ENCODE measurements at places on chromosomes 7 and 10.

GRCh38 chr10:91339729-91340128 lies 70.4 kb upstream of the HECTD2 start:
- DNase-seq, result no peak

GRCh38 chr7:4683043-4683883 lies 1.2 kb downstream of the FOXK1 start:
- peak; percentile 31 for DNase-seq

DNA sequence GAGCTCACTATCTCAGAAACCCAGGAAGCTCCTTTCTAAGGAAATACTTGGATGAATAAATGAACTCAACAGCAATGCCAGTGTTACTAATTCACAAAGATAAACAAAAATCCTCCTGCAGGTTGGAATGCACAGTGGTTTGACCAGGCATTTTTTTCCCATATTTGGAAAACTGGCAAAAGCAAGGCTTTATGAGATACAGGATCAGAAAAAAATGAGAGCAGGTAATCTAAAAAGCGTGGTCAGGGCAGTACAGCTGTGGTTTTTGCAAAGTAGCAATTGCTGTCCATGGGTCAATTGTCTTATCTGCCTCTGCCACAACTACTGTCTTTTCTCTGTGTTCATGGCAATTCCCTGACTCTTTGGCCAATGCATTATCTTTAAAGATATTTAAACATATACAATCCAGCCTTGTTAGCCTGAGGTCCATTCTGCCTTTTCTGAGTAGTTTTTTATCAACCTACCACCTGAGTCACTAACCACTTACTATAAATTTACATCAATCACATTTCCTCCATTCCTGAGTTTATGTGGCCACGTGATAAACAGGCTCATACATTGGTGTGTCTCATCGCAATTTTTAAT lies 564.5 kb upstream of the IGFBP3 start:
- no peak for DNase-seq

- peak; percentile 54 for DNase-seq
These were observed 155.7 kb downstream of the JAZF1 start for GRCh38 chr7:28024786-28025334.

DNA sequence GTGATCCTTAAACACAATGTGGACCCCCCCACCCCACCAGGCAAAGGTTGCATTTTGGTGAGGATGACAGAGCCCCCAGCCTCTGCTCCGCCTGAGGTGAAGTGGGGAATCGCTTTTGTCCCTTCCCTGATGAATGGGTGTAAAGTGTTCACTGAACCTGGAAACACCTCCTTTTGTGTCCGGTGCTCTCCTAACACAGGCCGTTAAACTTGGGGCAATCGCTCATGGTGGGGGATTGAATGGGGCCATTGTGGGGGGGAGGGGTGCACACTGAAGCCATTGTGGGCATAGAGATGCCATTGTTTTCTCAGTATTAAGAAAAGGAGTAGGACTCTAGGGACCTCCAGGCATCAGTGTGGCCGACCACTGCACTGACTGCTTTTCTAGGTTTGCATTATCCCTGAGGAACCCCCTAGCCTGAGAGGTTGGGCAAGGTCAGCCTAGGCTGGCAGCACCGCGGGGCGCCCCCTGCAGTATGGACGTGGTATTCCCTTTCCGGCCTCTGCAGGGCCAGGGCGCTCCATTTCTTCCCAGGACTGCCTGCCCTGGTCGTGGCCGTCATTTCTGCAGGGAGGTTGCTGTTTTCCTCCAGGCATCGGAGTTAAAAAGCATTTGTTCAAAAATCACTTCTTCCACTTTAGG lies 158.3 kb downstream of the TCF7L2 start:
- peak; percentile 15 for DNase-seq

DNA sequence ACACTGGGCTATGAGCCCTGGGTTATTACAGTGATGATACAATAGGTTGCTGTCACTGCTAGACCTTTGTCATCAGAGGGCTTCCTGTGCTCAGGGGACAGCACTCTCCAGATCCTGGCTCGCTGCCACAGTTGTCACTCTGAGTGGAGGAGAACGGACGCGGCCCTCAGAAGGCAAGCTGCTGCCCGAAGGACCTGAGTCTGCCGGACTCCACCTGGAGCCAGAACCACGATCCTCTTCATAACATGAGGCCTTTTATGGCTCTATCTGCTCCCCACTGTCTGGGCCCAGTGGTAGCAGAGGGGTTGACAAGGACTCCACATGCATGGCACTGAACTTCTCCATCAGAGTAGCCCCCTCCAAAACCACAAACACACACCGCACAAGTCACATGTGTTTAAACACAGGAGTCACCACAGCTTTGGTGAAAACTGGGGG lies 94.7 kb upstream of the EFCAB10 start:
- peak; percentile 35 for DNase-seq

DNA sequence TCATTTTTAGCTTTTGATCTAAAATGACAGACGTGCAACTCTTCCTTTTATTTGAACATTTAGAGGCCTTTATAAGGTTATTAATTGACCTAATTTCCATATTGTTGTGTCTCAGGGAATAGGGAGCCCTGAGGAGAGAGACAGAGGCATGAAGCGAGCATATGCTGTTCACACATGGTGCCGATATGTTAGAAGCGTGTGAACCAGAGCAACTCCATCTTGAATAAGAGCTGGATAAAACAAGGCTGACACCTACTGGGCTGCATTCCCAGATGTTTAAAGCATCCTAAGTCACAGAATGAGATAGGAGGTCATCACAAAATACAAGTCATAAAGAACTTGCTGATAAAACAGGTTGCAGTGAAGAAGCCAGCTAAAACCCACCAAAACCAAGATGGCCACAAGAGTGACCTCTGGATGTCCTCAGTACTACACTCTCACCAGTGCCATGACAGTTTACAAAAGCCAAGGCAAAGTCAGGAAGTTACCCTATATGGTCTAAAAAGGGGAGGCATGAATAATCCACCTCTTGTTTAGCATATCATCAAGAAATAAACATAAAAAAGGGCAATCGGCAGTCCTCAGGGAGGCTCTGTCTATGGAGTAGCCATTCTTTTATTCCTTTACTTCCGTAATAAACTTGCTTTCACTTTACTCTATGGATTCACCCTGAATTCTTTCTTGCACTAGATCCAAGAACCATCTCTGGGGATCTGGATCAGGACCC lies 80.1 kb downstream of the SEC61G start:
- DNase-seq, result no peak

- no peak for DNase-seq
These were observed 90.1 kb upstream of the CYP26C1 start for GRCh38 chr10:92970301-92971070.

DNA sequence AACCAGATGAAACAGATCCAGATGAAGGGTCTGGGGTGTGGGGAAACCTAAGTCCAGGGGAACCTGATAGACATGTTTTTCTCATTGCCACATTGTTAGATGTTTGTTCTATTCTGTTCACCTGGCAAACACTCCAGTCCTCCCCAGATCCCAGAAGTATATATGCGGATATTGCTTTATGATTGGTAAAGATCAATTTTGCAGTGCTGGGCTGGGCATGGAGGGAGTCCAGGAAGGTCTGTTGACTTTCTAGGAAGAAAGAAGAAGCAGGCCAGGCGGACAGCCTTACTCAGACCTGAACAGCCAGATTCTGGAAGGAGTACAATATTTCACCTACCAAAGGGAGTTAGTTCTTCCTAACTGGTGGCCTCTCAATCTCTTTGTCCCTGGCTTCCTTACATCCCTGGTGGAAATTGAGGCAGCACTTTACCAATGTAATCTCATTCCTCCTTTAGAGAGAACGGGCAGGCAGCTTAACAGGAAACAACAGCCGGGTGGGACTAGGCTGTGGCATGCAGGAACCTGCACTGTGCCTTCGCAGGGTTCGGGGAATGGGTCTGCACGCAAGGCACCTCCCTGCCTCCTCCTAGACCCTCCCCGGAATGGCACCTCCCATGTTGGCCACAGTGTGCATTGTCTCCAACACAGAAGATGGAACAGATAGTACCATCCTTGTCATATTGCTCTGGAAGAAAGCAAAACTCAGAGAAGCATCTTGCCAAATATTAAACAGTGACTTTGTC lies 930 bp downstream of the GIMAP6 start:
- DNase-seq, result peak; percentile 3

- DNase-seq, result peak; percentile 84
These were observed 24.8 kb upstream of the SLIT1 start for GRCh38 chr10:97210543-97210960.

DNA sequence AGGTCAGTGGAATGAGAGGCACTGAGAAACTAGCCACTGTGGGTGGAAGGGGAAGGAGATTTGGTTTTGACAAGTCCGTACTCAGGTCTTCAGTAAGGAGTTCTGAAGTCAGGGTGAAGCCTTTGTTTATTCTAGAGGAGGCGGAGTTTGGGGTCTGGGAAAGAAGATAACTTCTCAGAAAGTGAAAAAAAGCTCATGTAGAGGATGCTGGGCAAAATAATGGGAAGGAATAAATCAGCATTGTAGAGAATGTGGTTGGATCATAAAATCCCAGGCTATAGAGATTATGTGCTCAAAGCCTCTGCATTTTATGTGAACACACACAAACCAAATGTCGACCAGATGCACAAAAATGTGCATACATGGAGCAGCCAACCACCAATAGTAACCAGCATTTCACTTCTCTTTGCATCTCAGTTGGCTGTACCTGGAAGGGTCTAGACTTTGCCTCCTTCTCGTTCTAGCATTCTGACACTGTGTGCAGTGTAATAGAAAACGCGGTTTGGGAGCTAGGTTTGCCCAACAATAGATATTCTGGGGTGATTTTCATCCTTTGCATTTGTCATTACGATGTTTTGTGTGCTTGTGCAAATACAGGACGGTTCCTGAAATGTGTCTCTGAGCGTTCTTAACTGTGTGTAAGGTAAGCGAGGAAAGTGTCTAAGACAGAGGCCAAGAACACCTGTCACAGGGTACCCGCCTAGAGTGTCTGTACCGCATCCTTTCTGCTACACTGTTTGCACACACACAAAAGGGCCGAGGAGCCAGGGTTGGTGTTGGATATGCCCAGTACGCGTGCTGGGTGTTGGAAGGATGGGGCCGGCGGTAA lies 603 bp upstream of the HECW1 start:
- DNase-seq, result no peak

GRCh38 chr10:29737074-29737593 lies 102.4 kb upstream of the SVIL start:
- no peak for DNase-seq

GRCh38 chr7:92253251-92253650 lies 7.5 kb downstream of the ANKIB1 start:
- no peak for DNase-seq

DNA sequence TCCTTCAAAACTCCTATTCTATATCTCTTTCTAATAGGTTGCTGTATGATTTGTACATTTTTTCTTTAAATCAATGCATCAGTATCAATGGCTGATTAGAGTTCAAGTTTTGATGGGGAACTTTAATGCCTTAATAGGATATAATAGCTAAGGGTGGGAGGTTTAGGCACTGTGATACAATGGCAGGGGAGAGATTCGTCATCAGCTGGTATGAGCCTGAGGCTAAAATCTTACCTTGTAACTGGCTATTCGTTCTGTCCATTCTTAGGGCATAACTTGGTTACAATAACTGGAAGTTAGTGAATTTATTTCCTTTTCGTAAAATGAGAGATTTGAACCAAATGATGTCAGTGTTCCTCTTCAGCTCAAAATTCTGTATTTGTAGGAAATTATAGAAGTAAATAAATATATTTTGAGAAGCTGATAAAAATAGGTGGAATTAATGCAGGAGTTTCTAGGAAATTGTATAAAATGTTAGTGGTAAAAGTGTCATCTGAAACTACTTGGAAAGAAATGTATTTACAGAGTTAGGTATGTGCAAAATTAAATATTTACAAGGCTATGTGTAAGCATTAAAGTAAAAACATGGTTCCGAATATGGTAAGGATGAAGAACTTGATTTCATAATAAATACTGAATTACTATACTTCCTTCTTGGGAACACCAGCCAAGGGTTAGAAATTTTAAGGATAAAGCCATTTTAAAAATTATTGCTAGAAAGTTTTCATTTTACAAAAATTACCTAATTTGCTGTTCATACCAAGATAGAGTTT lies 27.5 kb upstream of the NAMPT start:
- peak; percentile 7 for DNase-seq

DNA sequence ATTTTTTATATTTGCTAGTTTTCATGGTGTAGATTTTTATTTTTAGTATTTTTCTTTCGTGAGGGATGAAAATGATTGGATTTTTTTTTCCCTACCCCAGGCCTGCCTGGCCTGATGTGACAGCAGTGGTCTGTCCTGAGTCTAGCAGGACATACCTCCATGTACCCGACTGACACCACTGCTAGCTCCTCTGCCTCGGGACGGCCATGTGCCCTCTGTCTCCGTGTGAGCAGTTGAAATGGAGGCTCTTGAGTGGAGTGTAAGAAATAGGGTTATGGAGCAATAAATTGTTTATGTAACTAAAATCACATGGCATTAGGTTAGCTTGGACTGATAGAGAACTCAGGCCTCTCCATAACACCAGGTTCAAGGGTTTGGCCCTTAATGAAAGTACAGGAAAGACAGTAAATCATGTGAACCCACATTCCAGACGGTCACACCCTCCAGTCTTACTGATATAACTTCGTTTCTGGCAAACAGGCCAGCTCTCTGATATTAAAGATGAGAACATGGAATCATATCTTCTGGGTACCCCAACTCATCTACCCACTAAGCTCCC lies 734.1 kb downstream of the KCNMA1 start:
- DNase-seq, result no peak

DNA sequence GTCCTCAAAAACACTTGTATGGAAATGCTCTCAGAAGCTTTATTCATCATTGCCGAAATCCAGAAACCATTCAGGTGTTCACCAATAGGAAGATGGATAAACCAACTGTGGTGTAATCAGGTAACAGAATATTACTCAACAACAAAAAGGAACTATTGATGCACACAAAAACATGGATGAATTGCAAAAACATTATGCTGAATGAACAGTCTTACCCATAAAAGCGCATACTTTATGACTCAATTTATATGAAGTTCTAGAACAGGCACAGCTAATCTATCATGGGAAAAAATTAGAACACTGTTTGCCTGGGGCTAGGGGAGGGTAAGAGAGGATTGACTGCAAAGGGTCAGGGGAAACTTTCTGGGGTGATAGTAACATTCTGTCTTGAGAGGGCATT lies 26.9 kb upstream of the GSAP start:
- no peak for DNase-seq

GRCh38 chr7:16348251-16348650 lies 73.1 kb downstream of the CRPPA start:
- DNase-seq, result no peak

DNA sequence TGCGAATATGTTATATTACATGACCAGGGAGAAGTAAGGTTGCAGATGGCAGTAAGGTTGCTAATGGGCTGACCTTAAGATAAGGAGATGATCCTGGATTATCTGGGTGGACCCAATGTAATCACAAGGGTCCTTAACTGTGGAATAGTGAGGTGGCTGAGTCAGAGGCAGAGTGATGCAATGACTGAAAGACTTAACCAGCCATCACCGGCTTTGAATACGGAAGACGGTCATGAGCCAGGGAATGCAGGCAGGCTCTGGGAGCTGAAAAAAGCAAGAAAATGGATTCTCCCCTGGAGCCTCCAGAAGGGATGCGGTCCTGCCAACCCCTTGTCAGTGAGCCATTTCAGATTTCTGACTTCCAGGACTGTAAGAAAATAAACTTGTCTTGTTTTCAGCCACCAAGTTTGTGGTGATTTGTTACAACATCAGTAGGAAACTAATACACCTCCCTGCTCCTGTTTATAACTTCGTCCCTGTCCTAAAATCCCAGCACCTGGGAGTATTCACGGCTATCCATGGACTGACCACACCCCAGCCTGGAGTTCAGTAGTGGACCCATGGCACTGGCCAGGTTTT lies 4.6 kb upstream of the C10orf95 start:
- peak; percentile 90 for DNase-seq

Measured in suppressor macrophage (primary cell).